ENCODE measurements at places on chromosomes 16 and 17.

DNA sequence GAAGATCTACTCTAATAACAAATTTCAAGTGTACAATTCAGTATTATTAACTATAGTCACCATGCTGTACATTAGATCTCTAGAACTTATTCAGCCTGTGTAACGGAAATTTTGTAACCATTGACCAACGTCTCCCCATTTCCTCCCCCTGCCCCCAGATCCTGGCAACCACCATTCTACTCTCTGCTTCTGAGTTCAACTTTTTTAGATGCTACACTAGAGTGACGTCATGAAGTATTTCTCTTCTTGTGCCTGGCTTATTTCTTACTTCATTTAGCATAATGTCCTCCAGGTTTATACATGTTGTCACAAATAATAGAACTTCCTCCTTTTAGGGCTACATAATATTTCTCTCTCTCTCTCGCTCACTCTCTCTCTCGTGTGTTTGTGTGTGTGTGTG lies 157.5 kb downstream of the ANKFN1 start:
- no peaks in the 10 kb centered on the region for H3K4me1 ChIP-seq
- H3K4me3 ChIP-seq: no peak overlapping the region
- no peaks in the 10 kb centered on the region for H3K27me3 ChIP-seq
- no peak for DNase-seq

DNA sequence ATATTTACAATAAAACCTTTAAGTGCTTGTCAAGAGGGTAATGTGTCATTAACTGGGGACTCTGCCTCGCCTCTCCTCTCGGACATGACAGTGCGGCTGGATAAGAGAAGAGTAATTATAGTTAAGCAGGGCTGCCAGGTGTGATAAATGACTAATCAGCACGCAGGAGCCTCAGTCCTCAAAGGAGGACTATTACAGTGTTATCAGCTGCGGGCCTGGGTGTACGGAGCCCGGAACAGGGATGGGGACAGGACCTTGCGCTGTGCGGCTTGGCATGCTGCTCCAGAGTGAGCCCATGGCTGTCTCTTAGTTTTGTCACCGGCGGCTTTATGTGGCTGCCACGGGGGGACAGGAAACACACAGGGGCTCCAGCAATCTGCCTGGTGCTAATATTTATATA lies 607.2 kb downstream of the MAF start:
- DNase-seq: no peak
- H3K4me1 ChIP-seq: no peaks in the 10 kb centered on the region
- H3K36me3 ChIP-seq: no peaks in the 10 kb centered on the region
- no peaks in the 10 kb centered on the region for H3K27me3 ChIP-seq

DNA sequence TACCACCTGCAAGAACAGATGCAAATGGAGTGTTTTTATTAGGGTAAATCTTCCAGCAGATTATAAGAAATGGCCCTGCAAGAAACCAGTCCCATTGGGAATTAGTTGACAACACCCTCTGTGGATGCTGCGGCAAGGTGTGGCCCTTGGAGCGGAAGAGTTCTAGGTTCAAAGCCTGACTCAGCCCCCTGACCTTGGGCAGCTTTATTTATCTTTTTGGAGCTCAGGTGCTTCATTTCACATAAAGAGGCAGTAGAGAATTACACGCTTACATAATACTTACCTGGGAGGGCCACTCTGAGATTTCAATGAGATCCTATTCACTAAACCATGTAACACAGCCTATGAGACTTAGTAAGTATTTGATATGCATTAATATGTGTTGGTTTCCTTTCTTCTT lies 318.2 kb upstream of the SOX9 start:
- H3K27me3 ChIP-seq: no peaks in the 10 kb centered on the region
- no peak overlapping the region for H3K27ac ChIP-seq
- H3K4me3 ChIP-seq: no peak overlapping the region

DNA sequence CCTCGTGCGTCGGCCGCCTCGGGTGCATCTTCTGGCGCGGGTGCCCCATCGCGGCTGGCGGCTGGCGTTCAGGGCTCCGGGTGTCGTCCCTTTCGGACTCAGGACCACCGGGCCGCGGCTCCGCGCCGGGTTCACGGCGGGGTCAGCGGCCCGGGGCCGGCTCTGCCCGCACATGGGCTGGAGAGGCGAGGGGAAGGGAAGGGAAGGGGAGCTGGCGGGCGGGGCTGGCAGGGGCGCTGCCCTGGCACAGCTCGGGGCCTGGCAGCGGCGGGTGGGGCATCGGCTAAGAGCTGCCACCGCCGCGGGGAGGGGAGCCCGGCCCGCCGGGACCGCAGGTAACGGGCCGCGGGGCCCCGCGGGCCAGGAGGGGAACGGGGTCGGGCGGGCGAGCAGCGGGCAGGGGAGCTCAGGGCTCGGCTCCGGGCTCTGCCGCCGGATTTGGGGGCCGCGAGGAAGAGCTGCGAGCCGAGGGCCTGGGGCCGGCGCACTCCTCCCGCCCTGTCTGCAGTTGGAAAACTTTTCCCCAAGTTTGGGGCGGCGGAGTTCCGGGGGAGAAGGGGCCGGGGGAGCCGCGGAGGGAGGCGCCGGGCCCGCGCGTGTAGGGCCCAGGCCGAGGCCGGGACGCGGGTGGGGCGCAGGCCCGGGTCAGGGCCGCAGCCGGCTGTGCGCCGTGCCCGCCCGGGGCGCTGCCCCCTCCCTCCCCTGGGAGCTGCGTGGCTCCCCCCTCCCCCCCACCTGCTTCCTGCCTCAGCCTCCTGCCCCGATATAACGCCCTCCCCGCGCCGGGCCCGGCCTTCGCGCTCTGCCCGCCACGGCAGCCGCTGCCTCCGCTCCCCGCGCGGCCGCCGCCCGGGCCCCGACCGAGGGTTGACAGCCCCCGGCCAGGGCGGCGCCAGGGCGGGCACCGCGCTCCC lies 646 bp downstream of the HIC1 start:
- no peak overlapping the region for H3K27ac ChIP-seq
- H3K27me3 ChIP-seq: no peaks in the 10 kb centered on the region
- H3K4me3 ChIP-seq: peak overlapping the region; percentile 68
- no peaks in the 10 kb centered on the region for H3K36me3 ChIP-seq
- H3K4me1 ChIP-seq: peaks cover 17% of the 10 kb centered on the region

DNA sequence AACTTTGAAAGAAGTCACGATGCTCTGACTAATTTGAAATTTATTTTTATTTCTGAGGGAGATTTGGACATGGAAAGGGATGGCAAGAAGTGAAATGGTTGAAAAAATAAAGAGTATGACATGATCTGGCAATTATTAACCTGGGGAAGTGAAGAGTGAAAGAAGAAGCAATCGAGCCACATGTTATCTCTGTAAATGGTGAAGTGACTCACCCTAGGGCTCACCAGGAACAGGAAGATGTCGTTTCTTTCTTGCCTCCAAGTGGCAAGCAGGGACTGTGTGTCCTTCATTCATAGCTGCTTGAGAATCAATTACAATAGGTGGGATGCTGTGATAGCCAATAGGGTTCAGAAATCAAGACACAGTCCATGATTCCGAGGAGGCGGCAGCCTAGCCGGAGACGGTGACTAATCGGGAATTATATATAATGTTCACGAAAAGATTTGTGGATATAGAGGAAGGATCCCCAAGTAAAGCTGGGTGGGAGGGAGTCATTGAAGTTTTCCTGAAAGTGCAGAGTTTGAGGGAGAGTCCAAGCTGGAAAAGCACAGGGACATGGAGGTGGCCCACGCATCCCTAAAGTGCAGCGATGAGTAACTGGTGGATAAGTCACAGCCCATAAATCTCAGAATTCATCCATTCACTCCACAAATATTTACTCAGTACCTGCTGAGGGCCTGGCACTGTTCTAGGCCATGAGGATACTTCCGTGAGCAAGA lies 18.2 kb upstream of the KRT20 start:
- H3K36me3 ChIP-seq: no peaks in the 10 kb centered on the region
- no peak for DNase-seq
- H3K4me3 ChIP-seq: no peak overlapping the region
- H3K4me1 ChIP-seq: no peaks in the 10 kb centered on the region
- peaks cover under 1% of the 10 kb centered on the region for H3K27me3 ChIP-seq

DNA sequence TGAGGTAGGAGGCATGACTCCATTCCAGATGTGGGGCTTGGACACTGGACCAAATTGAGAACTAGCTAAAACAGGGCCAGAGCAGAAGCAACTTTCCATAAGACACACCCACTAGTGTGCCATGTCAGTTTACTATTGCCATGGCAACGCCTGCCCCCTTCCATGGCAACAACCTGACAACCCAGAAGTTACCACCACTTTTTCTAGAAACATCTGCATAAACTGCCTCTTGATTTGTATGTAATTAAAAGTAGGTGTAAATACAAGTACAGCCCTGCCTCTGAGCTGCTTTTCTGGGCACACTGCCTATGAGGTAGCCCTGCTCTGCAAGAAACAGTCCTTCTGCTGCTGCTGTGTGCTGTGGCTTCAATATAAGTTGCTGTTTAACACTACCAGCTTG lies 19.5 kb upstream of the SCNN1B start:
- no peak for DNase-seq
- H3K4me1 ChIP-seq: no peaks in the 10 kb centered on the region
- H3K4me3 ChIP-seq: no peak overlapping the region

DNA sequence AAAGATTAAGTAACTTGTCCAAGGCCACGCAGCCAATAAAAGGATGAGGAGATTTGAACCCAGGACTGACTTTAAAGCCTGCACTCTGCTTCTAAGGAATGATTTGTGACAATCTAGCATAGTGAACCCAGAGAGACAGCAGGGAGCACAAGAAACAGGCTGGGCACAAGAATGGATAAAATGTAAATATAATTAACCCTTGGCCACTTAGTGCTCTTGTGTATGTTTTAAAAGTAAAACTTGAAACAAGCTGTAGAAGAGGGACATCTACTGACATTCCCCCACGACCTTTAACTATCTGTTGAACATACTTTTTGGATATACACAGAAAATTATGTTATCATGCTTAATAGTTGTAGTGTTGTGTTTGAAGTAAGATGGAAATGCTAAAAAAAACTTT lies 141.9 kb upstream of the PMFBP1 start:
- H3K27ac ChIP-seq: no peak overlapping the region
- H3K4me3 ChIP-seq: no peak overlapping the region
- DNase-seq: no peak
- H3K27me3 ChIP-seq: no peaks in the 10 kb centered on the region

GRCh38 chr17:8137645-8138373 lies 13.9 kb upstream of the HES7 start:
- peak overlapping the region; percentile 76 for H3K4me3 ChIP-seq
- DNase-seq: no peak
- H3K27me3 ChIP-seq: no peaks in the 10 kb centered on the region
- H3K27ac ChIP-seq: peak overlapping the region; percentile 84

GRCh38 chr17:40871316-40871715 lies 4.3 kb upstream of the KRT12 start:
- H3K4me1 ChIP-seq: no peaks in the 10 kb centered on the region
- no peak overlapping the region for H3K4me3 ChIP-seq
- DNase-seq: no peak
- no peak overlapping the region for H3K27ac ChIP-seq
- H3K27me3 ChIP-seq: peaks cover 4% of the 10 kb centered on the region

- H3K4me3 ChIP-seq: peak overlapping the region; percentile 28
- H3K4me1 ChIP-seq: peaks cover 68% of the 10 kb centered on the region
- H3K27ac ChIP-seq: peak overlapping the region; percentile 81
- no peaks in the 10 kb centered on the region for H3K36me3 ChIP-seq
- no peak for DNase-seq
Observed at GRCh38 chr17:80761110-80761871, 216.7 kb downstream of the RPTOR start.

DNA sequence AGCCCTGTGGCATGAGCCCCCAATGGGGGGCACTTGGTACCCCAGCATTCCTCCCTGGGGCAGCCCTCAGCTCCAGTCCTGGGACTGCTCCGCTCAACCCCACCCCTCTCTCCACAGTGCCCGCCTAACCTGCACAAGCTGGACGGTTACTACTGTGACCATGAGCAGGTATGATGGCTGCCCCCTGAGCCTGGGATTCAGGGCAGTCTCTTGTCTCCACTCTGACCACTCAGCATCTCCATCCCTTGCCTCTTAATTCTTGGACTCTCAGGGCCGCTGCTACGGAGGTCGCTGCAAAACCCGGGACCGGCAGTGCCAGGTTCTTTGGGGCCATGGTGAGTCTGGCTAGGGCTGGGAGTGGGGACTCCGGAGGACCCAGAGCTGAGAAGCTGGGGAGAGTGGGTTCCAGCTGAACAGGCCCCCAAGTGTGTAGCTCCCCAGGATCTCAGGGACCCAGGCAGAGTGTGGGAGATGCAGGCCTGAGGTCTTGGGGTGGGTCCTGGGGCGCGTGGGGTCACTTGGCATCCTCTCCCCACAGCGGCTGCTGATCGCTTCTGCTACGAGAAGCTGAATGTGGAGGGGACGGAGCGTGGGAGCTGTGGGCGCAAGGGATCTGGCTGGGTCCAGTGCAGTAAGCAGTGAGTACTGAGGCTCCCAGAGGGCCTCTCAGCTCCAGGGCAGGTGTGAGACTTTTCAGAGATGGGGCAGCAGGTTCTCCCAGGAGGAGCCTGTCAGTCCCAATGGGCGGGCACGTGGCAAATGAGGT lies 18.0 kb downstream of the ADAM11 start:
- H3K36me3 ChIP-seq: no peaks in the 10 kb centered on the region
- H3K27ac ChIP-seq: no peak overlapping the region
- no peaks in the 10 kb centered on the region for H3K27me3 ChIP-seq
- DNase-seq: no peak

Data from naive thymus-derived CD4-positive, alpha-beta T cell (primary cell).